ENCODE measurements at places on chromosomes 6 and 20.

DNA sequence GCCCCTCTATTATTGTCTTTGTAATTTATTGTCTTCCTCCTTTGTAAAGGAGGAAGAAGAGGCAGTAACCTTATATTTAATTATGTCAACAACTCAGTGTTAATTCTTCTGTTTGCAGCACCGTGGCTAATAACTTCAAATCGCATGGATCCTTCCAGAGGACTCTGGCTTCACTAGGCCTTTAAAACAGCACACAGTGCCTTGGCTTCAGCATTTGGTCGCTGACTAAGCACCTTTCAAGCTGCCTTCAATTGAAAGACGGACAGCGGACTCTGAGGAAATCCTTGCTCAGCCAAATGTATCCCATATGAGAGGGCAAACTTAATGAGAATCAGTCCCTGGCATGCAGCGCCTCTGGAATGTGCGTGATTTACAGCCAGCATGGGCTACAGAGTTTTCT, 64.2 kb downstream of the SGK1 start:
- no peaks in the 10 kb centered on the region for H3K27me3 ChIP-seq
- no peak for DNase-seq
- H3K4me1 ChIP-seq, result no peaks in the 10 kb centered on the region
- H3K4me3 ChIP-seq, result no peak overlapping the region
- H3K27ac ChIP-seq, result no peak overlapping the region
- no peaks in the 10 kb centered on the region for H3K36me3 ChIP-seq

DNA sequence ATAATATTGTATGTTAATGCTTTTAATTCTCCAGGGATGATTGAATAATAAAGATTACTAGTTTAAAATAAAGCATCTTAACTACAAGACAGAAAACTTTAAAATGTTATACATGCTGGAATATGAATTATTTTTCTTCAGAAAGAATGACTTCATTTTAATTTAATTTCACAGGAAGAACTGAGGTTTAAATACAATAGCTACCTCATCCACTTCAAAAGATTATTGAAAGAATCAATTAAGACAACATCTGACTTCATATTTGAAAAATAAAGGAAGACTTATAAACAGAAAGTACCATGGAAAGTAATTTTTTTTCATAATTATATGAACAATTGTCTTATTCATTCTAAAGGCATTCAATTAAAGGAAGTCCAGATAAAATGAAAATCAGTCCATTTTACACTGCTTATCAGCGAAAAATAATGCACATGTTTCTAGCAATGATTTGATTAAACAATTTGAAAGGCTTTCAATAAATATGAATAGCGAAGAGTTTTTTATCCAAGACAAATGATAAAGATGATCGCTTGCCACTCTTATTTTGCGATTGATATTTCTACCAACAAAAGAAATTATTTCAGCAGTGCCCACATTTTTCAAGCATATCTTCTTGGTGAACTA, 368.5 kb upstream of the OPRM1 start:
- H3K4me3 ChIP-seq, result no peak overlapping the region
- H3K4me1 ChIP-seq, result no peaks in the 10 kb centered on the region
- H3K36me3 ChIP-seq, result no peaks in the 10 kb centered on the region
- no peak for DNase-seq
- no peak overlapping the region for H3K27ac ChIP-seq

DNA sequence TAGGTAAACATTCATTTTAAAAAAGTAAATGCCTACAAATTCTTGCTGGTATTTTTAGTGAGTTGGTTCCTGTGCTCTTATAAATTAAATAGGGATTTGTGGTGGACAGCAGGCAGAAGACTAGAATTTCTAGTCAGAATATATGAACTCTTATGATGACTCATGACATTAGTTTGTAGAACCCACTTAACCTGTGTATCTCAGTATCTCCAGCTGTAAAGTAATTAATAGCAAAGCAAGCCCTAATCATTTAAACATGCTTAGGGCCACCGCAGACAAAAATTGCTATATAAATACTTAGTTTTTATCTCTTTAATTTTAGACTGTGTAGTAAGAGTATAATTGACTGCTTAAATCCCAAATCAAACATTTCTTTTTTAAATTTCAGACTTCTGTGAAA, 2.4 kb downstream of the FAM135A start:
- no peak overlapping the region for H3K27ac ChIP-seq
- no peak for DNase-seq
- peaks cover 21% of the 10 kb centered on the region for H3K36me3 ChIP-seq
- H3K27me3 ChIP-seq, result no peaks in the 10 kb centered on the region
- H3K4me3 ChIP-seq, result no peak overlapping the region

- H3K27ac ChIP-seq, result no peak overlapping the region
- no peaks in the 10 kb centered on the region for H3K36me3 ChIP-seq
- no peaks in the 10 kb centered on the region for H3K27me3 ChIP-seq
- no peak overlapping the region for H3K4me3 ChIP-seq
These were observed 29.4 kb upstream of the TAF8 start for GRCh38 chr6:42020967-42021366.

DNA sequence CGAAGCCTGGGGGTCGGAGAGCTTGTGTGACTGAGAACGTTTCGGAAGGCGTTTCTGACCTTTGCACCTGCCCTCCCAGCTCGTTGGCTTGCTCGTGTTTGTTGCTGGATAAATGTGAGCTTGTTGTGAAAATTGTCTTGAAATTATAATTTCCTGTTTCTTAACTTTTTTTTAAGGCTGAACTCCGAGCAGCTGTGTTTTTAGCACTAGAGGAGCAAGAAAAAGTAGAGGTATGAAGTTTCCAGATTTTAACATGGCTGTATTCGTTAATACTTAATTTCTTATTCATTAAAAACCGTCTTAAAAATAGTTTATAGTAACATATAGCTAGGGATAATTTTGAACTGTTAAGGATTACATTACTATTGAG, 672 bp downstream of the CEP43 start:
- DNase-seq, result peak; percentile 64
- peak overlapping the region; percentile 87 for H3K4me3 ChIP-seq
- peaks cover 40% of the 10 kb centered on the region for H3K4me1 ChIP-seq
- no peaks in the 10 kb centered on the region for H3K27me3 ChIP-seq
- no peaks in the 10 kb centered on the region for H3K36me3 ChIP-seq

DNA sequence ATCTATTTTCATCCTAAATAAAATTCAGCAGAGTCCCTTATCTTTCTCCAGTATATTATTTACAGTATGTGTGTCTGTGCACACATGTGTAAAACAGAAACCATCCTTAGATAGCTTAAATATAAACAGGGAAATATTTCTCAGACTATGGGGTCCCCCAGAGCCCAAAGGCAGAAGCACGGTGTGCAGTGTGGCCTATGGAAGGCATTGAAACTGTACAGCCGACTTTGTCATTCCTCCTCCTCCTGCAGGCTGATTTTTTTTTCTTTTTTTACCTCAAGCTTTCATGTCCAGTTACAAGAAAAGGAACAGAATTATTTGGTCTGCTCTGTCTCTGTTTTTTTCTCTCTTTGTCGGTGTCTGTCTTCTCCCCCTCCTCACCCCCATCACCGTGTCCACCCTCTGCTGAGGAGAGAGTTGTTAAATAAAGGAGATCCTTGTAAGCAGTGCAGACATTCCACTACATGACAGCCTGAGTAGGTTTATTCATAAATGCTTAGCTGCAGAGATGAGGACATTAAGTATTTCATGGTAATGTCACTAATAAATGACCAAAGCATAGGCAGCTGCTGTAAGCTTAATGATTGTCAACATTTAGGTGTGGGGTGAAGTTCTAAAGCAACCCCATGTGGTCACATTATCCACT, 31.8 kb upstream of the SLC35D3 start:
- no peaks in the 10 kb centered on the region for H3K4me1 ChIP-seq
- no peaks in the 10 kb centered on the region for H3K27me3 ChIP-seq
- H3K27ac ChIP-seq, result no peak overlapping the region
- DNase-seq, result no peak

DNA sequence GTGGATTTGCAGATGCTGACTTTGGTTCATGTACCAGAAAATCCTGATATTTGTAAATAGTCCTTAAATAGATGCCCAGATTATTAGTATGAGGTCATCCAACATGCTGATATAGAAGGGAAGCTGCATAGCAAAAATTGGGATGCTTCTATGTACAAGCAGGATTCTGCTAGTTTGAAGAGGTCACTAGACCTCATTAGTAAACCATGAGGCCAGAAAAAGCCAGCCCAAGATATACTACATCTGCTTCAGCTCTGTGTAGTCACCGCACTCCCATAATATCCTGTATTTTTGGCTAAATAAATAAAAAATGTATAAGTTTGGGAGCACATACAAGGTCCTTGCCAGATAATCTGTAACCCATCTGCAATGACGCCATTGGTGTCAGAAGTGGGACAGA, 13.0 kb downstream of the PTPRT start:
- DNase-seq, result no peak
- H3K27me3 ChIP-seq, result no peaks in the 10 kb centered on the region
- H3K27ac ChIP-seq, result no peak overlapping the region
- no peak overlapping the region for H3K4me3 ChIP-seq
- no peaks in the 10 kb centered on the region for H3K36me3 ChIP-seq
- H3K4me1 ChIP-seq, result no peaks in the 10 kb centered on the region

GRCh38 chr6:89956182-89956581, 61.9 kb downstream of the GJA10 start:
- H3K27ac ChIP-seq, result no peak overlapping the region
- H3K36me3 ChIP-seq, result peaks cover 3% of the 10 kb centered on the region
- no peaks in the 10 kb centered on the region for H3K27me3 ChIP-seq
- no peaks in the 10 kb centered on the region for H3K4me1 ChIP-seq
- DNase-seq, result no peak

GRCh38 chr6:44002593-44003344, 124.5 kb downstream of the MRPL14 start:
- peak overlapping the region; percentile 55 for H3K4me3 ChIP-seq
- no peaks in the 10 kb centered on the region for H3K36me3 ChIP-seq
- H3K4me1 ChIP-seq, result peaks cover 39% of the 10 kb centered on the region
- H3K27ac ChIP-seq, result peak overlapping the region; percentile 75

GRCh38 chr20:32536851-32537656, 48.1 kb downstream of the NOL4L start:
- no peak for DNase-seq
- H3K27ac ChIP-seq, result no peak overlapping the region
- H3K4me3 ChIP-seq, result peak overlapping the region; percentile 67

GRCh38 chr20:62494537-62494936, 18.7 kb upstream of the GATA5 start:
- H3K27ac ChIP-seq, result peak overlapping the region; percentile 74
- peaks cover 33% of the 10 kb centered on the region for H3K4me1 ChIP-seq
- H3K27me3 ChIP-seq, result no peaks in the 10 kb centered on the region
- no peak for DNase-seq
- no peaks in the 10 kb centered on the region for H3K36me3 ChIP-seq
- no peak overlapping the region for H3K4me3 ChIP-seq

- H3K27ac ChIP-seq, result peak overlapping the region; percentile 75
- peaks cover 36% of the 10 kb centered on the region for H3K4me1 ChIP-seq
- no peaks in the 10 kb centered on the region for H3K27me3 ChIP-seq
- H3K4me3 ChIP-seq, result no peak overlapping the region
- DNase-seq, result peak; percentile 94
These were observed 55.2 kb downstream of the TGM2 start for GRCh38 chr20:38109591-38110524.
